Fibroblast of lung (primary cell): ENCODE measurements at places on chromosomes 4 and X. TPM values are rescaled to one million over a fixed set of nuclear protein-coding genes. Genes with fewer than 3 reads are reported as not detected.

- DNase-seq, result peak; percentile 98
Observed at GRCh38 chr4:30839583-30840520, 119.7 kb downstream of the PCDH7 start.

DNA sequence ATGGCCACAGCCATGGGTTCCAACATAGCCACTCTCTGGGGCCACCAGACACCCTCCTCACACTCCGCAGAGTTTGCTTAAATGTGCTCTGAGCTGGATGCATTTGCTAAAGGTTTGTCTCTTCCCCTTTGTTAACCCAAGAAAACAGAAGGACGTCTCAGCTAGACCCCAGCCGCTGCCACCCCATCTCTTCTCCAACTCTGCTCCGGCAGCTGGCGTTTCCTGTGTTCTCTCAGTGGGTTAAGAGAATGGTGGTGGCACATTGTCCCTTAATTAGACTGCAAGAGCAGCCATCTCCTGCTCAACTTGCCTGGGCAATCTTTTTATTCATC is 43.7 kb upstream of the FAM9C start:
- DNase-seq, result no peak

GRCh38 chr4:156195914-156196313 is 242.2 kb upstream of the CTSO start:
- DNase-seq, result no peak

GRCh38 chr4:168882650-168883233 is 127.3 kb downstream of the CBR4 start:
- peak; percentile 61 for DNase-seq

DNA sequence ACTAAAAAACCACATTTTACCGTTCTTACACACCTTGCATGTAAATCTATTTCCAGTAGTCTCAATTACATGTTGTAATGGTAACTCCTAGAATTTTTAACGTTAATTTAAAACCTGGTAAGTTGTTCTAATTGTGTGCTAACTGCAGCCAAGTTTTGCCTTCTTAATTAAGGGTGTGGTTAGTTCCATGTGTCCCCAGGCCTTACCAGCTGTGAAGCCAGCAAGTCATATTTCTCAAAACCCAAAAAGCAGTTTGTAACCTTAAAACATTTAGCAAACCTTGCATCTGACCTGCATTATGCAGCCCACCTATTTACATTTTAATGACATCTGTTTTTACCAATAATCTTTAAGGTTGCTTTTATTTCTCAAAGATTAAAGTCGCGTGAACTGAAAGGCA is 18.4 kb upstream of the FAM47E start:
- no peak for DNase-seq

DNA sequence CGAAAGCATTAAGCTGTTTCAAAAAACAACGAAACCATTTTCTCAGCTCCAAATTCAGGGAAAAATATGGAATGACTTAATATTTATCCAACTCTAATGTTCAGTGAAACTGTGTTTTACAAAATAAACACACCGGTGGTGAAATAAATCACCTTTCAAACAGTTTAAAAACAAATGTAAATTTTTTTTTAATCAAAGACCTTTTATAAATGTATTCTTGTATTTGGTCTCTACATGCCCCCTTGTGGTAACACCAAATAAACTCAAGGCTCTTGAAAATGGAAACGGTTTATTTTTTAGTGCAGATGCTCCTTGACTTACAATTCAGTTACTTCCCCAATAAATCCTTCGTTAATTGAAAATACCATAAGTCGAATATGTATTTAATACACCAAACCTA is 45.8 kb upstream of the ITM2A start:
- DNase-seq, result no peak

GRCh38 chr4:3371033-3372001 is 70.5 kb upstream of the HGFAC start:
- DNase-seq, result peak; percentile 43

DNA sequence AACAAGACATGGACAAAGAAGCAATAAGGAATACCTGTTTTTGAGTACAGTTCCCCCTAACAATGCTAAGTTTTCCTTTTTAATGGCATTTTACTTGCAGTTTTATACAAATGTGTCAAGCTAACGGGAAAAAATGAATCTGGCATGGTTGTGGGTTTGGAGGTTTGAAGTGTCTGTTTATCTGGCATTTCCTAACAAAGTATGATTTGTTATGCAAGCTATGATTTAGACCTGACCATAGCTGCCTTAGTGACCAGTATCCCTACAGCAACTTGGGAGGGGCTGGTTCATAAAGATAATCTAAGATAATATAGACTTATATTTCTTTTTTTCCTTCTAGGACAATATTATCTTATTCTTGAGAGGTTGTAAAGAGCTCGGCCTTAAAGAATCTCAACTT is 60.6 kb downstream of the LIMCH1 start:
- peak; percentile 52 for DNase-seq

- DNase-seq, result peak; percentile 76
Observed at GRCh38 chrX:24647257-24648058, at the start of gene PCYT1B. TSS of gene PCYT1B (minus strand) at chrX:24647347. CDS start at chrX:24647105, 242 bp downstream.

GRCh38 chrX:138191998-138192397 is 519.5 kb downstream of the FGF13 start:
- DNase-seq, result peak; percentile 11

GRCh38 chr4:38682336-38682735 is 18.3 kb downstream of the KLF3 start:
- no peak for DNase-seq

- DNase-seq, result peak; percentile 72
Observed at GRCh38 chr4:20195071-20195885, 56.4 kb upstream of the SLIT2 start.

- no peak for DNase-seq
Observed at GRCh38 chr4:140617499-140618248, 48.9 kb upstream of the UCP1 start.

GRCh38 chr4:119087656-119088055 is 48.0 kb upstream of the MYOZ2 start:
- DNase-seq, result no peak

DNA sequence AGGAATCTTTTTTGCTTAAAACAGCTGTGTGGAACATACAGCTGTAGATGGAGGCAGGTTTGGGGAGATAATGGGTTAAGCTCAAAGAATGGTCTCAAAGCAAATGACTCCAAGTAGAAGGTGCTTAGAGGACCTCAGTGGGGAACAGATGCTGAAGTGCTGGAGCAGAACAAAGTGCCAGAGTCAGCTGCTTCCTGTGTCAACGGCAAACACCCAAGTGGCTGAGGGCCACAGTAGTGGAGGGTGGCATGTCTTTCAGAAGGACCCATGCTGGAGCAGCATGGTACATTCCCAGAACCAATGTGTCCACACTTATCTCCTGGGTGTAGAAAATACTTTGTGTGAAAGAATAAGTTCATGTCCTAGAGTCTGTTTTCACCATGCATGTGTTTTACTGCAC is 197.5 kb downstream of the CCNG2 start:
- no peak for DNase-seq

DNA sequence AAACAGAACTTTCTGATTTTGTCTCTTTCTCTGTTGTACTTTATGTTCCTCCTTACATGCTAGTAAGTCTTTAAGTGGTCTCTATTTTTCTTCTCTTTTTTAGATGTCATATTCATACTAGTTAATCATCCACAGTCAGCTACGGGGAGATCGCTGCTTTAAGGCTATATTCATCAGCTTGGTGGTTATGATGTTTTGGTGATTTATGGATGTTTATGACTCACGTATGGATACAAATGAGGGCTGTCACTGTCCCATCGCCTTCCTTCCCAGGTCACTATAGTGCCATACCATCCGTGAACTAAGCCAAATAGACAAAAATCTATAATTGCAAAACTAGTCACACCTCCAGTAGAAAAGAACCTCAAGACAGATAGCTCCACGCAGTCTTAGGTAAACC is 296.8 kb upstream of the AADAT start:
- DNase-seq, result peak; percentile 6

DNA sequence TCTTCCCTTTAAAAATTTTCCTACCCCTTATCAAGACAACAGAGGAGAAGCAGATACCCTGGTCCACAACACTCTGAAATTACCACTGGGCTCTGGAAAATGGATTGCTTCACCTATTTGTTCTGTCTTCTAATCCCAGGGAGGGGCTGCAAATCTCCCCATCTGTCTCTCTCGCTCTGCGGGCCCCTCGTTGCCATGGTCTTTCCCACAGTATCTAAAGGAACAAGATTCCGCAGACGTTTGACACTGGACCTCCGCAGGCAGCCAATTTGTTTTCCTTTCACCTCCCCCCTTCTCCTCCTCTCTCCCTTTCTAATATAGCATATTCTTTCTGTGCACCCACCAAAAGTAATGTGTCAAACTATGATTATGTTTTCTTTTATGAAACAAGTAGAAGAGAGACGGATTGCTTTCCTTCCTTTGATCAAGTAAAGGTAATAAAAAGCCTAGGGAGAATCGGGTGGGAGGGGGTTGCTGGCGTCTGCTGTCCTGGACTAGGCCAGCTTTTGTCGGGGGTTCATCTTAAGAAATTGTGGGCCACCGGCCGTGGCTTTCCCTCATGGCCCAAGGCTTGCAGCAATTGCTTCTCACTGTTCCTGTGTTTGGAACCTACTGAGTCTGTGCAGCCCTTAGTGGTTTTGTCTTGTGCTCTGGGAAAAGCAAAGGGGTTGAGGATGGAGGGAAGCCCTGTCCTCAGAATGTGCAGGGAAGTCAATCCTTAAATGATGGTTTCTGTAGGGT is 81.0 kb downstream of the MGST2 start:
- no peak for DNase-seq

GRCh38 chr4:87249332-87250019 is 29.1 kb upstream of the KLHL8 start:
- no peak for DNase-seq

GRCh38 chr4:93182722-93183121 is 645.8 kb upstream of the ATOH1 start:
- DNase-seq, result no peak

USP51 gene
- total RNA-seq, result 1.3 TPM in 2 replicates

SLITRK4 gene
- under 0.01 and 0.99 TPM in 2 replicates for total RNA-seq

NAA10 gene
- 31.6 and 37.0 TPM in 2 replicates for total RNA-seq

FAM47C gene
- not detected in 2 replicates for total RNA-seq

RRH gene
- total RNA-seq, result under 0.01 TPM in 2 replicates

ASMT gene
- not detected in 2 replicates for total RNA-seq

SMR3B gene
- not detected in 2 replicates for total RNA-seq

UGT2A1 gene
- total RNA-seq, result not detected in 2 replicates

CAPN6 gene
- under 0.01 TPM in 1 of 2 replicates, not detected in the other for total RNA-seq

GABRG1 gene
- total RNA-seq, result not detected in 2 replicates

NPY2R gene
- total RNA-seq, result not detected in 2 replicates

PGK1 gene
- total RNA-seq, result 134 and 141 TPM in 2 replicates

KCTD8 gene
- under 0.01 TPM in 1 of 2 replicates, not detected in the other for total RNA-seq
